Activated naive CD4-positive, alpha-beta T cell treated with Interleukin-2 at 50 U/mL for 16 hours (primary cell): ENCODE measurements at places on chromosomes 3 and 15.

DNA sequence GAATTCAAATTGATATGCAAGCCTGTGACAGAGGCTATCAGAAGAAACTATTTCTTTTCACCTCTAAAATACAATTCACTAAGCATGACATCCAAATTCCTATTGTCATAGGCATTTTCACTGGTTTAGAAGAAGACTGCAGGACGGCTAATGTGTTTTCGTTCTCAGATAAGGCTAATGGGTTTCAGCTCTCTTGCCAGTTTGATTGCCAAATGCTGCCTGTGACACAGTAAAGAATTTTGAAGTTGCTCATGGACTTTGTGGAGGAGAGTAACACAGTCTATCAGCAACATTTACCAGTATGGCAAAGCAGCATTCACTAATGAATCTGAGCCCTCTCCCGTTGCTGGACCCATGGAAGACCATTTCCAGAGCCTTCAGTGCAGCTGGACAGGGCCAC is 948.1 kb downstream of the FHIT start:
- no peak for DNase-seq

DNA sequence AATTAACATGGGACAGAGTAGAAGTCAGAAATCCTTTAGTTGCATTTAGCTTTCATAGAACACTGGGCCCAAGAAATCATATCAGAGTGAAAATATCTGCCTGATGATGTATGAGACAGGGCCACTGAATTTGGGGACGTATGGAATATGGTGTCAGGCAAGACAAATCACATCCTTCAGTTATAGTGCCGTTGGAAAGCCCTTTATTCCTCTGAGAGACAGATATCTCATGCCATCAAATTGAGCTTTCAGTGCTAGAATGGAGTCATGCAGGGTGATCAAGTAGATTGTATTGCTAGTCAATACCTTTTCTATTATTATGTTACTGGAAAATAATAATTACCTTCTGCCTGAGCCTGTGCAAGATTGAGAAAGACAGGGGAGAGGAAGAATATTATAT is 398.2 kb upstream of the RARB start:
- DNase-seq = no peak

DNA sequence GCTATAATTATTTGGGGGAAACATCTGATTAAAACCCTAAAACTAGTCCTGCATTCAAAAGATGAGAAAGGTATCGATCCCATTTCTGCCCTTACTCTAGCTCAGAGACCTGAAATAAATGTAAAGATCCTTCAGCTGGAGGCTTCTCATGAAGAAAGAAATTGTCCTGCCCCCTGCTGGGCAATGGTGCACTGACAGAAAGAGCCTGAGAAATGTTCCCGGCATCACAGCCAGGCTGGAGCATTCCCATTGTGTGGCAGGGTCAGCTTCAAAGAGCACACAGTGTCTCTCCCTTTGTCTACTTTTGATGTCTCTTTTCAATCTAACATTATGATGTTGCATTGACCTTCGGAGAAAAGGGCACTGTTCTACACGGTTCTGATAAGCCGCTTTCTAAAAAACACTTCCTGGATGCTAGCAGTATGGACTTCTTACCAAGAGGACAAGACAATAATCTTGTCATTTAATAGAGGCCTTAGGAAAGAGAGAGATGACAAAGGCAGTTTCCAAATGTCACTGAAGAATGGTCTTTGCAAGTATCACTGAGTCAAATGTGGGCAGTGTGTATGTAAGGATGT is 287.5 kb downstream of the MAGI1 start:
- no peak for DNase-seq

- no peak for DNase-seq
Measured at GRCh38 chr3:15681668-15682067, 80.1 kb downstream of the BTD start.

- DNase-seq = no peak
Measured at GRCh38 chr3:184168363-184169120, 6.1 kb upstream of the AP2M1 start.

DNA sequence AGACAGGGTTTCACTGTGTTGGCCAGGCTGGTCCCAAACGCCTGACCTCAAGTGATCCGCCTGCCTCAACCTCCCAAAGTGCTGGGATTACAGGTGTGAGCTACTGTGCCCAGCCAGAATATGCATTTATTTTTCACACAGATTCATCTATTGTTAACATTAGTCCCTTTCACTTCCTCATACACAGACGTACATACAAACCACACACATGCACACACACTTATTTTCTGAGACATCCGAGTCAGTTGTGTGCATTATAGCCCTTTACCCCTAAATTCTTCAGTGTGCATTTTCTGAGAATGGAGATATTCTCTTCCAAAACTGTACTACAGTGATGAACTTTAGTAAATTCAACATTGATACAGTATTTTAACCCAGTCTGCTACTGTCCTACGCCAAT is 15.0 kb upstream of the MEX3B start:
- no peak for DNase-seq

DNA sequence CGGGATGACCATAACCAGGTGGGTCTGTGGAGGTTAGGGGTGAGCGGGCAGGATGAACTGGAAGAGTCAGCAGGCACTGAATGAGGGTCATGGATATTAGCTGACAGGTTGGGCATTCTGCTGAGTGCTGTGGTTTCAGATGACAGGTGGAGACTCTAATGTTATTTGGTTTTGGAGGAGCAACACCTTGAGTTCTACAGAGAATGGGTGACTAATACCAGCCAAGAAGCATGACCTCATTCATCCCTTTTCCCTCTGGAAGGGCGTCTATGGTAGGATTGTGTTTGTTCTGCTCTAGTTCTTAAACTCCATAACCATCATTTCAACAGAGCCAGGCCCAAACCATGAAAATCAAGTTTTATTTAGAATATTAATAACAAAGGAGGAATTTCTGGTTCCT is 550.7 kb upstream of the LMCD1 start:
- DNase-seq = no peak

DNA sequence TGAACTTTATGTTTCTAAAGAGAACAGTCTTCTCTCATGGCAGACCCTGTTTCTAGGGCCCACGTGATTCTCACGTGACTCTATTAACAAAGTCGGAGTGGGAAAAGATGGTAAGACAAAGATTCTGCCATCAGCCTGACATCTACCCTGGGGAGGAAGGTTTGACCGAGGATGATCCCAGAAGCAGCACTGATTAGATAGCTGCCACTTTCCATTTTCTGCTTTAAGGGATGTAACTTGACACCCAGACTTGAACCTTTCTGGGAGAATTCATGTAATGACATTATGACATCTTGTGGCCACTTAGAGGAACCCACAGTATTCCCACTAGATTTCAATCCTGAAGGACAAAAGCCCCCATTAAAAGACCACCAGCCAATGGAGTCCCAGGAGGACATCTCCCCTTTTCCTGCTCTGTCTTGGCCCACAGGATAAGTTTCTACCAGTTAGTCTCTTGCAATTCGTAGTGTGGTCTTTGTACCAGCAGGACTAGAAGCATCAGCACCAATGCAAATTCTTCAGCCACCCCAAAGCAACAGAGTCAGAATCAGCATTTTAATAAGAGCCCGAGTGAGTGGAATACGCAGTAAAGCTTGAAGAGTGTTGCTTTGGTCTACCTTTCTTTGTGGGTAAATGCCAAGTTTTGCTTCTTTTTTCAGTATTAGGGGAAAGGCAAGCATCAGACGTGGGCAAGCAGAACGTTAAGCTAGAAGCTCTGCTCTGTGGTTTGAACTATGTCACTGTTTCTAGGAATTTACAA is 480.5 kb upstream of the PROK2 start:
- DNase-seq = no peak

GRCh38 chr3:18351069-18351628 is 74.0 kb downstream of the SATB1 start:
- no peak for DNase-seq

DNA sequence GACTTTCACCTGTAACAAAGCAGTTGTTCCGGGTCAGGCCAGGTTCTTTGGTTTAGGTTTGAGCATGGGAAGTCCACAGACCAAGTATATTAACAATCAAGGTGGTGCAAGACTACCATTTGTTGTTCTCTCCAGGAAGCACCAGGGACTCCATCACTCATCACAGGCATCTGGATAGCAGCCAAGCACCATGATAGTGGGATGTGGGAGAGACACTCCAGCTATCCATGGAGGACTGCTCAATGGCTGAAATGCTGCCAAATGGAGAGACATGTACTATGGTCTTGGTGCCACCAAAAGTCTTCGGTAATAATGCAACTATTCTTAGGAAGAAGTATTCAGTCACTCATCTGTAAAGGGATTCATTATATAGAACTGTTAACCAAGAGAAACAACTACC is 143.0 kb downstream of the TNIK start:
- DNase-seq = no peak

- no peak for DNase-seq
Measured at GRCh38 chr15:68038246-68038645, 15.9 kb upstream of the PIAS1 start.

DNA sequence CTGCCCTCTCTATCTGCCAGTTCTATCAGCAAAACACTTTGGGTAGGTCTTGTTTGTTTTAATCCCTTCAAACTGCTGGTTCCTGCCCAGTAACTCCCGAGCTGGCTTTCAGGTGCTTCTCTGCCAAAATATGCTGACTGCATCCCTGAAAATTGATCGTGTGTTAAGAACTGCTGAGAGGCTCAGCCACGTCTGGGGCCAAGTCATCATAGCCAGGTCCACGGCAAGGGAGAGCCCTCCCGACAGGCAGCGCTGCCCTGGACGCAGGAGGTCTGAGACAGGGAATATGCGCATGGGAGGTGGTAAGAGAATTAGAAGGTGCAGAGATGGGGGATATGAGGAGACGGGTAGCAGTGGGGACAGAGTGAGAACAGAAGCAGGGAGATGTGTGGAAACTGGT is 179.7 kb upstream of the TOPAZ1 start:
- DNase-seq = no peak

DNA sequence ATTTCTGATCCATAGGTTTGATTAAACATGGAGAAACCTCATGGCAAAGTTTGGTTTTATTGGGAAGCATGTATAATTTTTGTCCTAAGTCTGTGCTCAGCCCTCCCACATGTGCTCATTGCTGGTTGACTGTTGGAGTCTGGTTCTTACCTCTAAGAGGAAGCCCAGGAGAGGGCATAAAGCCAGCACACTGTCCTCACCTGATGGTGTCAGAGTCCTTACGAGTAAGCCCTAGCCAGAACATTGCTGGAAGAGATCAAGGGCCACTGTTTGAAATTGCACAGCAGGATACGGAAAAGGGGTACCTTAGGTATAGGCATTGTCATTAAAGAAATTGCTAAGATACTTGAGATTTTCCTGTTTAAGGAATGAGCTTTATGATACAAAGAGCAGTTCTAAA is 21.3 kb downstream of the MLH1 start:
- DNase-seq = no peak
